Cortex of kidney (tissue), 1 donor: ENCODE measurements at places on chromosomes 3 and 15.

- DNase-seq: no peak
Measured at GRCh38 chr3:129346695-129347457, 68.2 kb downstream of the HMCES start.

DNA sequence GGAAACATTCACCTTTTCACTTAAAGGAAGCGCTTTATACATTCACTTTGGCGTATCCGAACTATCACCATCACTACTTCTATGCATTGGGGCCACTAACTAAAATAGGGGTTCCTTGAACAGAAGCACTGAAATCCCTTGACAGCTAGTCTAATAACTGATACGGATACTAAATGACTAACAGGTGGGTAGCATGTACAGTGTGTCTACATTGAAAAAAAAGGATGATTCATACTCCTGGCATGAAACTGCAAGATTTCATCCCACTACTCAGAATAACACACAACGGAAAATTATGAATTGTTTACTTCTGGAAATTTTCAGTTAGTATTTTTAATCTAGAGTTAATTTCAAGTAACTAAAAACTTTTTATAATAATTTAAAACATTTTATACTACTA lies 96.7 kb downstream of the SMARCC1 start:
- DNase-seq: no peak

- DNase-seq: no peak
Measured at GRCh38 chr3:23592961-23593931, 212.5 kb upstream of the UBE2E1 start.

DNA sequence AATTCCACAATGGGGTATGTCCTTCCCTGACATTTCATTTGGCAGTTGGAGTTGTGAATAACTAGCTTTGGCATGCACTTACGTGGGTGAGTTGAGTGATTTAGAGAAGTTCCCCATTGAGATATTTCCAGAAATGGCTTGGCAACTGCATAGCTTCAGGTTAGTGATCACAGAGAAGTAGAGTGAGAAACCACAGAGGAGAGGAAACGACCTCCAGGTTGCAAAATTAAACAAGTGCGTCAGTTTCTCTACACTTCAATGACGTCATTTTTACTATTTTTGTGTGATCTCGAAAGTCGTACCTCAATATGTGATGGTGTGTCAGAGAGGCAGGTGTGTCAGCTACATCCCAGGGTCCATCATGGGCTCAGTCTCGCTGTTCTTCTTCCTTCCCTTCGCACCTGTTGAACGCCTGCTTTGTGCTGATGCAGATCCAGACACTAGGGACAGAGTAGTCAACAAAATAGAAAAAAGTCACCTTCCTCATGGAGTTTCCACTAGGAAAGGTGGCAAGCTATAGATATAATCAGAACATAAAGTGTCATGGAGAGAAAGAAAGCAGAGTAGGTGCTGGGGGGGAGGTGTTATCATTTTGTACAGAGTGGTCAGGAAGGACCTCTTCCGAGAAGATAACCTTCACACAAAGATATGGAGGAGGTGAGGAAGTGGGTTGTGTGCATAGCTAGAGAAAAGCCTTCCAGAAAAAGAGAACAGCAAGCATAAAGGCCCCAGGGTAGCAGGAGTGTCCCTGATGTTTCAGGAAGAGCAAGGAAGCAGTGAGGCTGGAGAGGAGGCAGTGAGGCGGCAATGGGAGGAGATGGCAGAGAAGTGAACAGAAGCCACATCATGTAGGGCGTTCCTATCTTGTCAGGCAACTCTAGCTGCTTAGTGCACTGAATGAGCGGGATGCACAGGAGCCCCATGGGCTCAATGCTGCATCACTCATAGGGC lies 75.6 kb downstream of the MCTP2 start:
- DNase-seq: no peak

- no peak for DNase-seq
Measured at GRCh38 chr3:107855710-107856109, 235.1 kb downstream of the CD47 start.

- DNase-seq: no peak
Measured at GRCh38 chr15:55389264-55389607, 18.9 kb downstream of the CCPG1 start.

GRCh38 chr3:183081459-183082183 lies 17.7 kb downstream of the MCCC1 start:
- DNase-seq: no peak

- no peak for DNase-seq
Measured at GRCh38 chr3:123685780-123686179, 100.9 kb upstream of the HACD2 start.

GRCh38 chr15:43792761-43793476 lies 799 bp downstream of the SERF2 start:
- DNase-seq: no peak

DNA sequence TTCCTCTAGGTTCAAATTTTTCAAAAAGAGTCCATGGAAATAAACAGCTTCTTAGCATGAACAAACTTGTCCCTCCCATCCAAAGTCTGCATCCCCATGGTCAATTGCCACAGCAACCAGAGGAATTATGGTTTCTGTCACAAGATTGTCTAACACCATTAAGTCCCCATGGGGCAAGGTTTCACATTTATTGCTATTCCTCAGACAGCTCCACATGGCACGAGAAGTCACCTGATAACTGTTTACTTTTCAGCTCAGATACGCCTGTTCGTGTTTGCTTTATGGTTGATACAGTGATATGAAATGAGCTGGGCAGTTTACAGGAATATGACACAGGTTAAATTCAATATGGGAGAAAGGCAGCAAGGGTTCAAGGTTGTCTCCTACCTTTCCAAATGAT lies 37.9 kb upstream of the MUC13 start:
- no peak for DNase-seq

DNA sequence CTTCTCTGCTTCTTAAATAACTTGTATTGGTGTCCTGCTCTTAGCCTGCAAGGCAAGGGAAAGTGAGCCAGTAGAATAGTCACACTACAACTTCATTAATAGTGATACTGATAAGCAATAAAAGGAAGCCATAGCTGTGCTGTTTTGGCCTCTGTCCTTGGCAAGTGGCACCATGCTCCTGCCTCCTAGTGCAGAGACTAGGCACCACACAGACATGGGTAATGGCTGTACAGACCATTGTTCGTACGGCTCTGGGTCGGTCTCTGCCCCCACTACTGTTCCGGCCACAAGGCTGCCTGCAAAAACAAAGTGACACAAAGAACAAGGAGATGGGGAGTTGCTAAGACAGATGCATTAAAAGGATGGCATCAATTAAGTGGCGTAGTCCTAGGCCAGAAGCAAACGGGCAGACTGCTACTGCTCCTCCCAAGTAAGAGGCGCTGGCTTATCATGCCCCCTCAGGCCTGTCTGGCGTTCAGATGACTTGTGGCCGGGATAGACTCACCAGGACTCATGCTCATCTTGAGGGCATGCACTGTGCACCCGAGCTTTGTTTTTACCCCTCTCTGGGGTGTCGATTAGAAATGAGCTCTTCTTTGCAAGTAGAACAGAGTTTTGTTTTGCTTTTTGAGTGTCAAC lies 75.6 kb downstream of the TRAK1 start:
- no peak for DNase-seq

DNA sequence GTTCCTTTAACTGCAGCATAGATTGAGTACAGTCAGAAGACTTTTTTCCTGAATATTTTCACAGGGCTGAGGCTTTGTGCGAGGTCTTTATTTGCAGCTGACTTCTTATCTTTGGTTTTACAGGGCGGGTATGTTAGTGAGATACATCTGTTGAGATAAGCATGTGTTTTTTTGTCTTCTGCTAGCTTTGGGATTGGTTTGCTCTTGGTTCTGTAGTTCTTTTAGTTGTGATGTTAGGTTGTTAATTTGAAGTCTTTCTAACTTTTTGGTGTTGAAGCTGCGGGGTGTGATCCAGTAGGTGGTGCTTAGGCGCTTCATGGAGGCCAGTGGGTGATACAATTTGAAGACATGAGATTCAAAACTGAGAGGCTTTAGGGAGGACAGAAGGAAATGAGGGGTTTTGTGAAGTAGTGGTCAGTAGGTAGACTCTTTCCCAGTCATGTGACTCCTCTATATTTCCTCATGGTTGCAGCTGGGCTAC lies 67.9 kb upstream of the TNFSF10 start:
- no peak for DNase-seq

DNA sequence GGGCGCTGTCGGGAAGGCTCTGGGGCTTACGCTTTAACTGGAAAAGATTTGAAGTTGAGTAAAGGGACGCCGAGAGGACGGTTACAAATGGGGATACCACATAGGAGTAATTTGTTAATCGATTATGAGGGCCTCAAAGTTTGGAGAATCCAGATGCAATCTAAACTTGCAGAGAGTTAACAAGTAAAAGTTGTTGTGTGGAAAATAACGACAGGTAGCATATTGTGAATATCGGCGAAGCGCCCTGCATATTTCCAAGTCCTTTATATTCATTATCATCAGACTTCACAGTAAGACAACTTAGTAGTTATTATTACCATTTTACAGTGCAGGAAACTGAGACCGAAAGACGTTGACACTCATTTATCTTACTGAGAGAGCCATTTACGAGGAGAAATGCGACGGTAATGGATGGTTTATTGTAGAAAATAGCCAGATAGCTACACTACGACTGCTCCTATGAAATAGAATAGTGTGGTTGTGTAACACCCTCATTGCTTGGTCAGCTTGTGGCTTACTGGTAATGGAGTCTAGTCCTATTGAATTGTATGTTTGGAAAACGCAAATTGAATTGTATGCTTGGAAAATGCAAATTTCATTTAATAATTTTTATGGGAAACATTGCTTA lies 700 bp downstream of the MKRN2 start:
- DNase-seq: no peak

GRCh38 chr3:124609402-124609801 lies 120.8 kb upstream of the UMPS start:
- no peak for DNase-seq

DNA sequence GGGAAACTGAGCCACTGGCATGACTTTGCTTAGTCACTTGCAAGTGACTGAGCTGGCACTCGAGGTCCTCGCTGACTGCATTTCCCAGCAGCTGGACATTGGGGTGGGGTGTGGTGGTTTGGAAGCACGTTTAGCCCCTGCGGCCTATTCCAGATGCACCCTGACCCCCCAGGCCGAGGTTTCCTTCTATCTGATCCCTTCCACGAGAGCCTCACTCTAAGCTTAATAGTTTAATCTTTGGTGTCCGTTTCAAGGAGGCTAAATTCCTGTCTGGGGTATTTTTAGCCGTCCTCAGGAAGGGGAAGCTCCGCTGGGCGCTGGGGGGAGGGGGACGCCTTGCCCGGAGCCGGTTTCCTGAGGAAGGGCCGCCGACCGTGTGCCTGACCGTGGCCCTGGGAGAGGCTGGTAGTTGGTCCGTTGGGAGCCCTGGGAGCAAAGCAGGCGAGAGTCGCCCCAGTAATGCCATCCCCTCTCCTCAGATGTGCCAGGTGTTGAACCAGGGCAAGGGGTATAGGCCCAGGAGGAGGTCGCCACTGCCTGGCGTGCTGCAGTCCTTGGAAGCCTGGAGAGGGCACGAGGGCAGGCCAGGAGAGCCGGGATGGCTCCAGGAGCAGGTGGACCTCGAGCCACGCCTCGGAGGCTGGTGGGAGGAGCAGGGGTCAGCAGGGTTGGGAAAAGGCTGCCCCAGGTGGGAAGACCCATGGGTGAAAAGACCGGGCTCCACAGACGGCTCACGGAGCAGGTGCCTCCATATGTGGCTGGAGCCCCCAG lies 37.2 kb downstream of the IDH2 start:
- no peak for DNase-seq

DNA sequence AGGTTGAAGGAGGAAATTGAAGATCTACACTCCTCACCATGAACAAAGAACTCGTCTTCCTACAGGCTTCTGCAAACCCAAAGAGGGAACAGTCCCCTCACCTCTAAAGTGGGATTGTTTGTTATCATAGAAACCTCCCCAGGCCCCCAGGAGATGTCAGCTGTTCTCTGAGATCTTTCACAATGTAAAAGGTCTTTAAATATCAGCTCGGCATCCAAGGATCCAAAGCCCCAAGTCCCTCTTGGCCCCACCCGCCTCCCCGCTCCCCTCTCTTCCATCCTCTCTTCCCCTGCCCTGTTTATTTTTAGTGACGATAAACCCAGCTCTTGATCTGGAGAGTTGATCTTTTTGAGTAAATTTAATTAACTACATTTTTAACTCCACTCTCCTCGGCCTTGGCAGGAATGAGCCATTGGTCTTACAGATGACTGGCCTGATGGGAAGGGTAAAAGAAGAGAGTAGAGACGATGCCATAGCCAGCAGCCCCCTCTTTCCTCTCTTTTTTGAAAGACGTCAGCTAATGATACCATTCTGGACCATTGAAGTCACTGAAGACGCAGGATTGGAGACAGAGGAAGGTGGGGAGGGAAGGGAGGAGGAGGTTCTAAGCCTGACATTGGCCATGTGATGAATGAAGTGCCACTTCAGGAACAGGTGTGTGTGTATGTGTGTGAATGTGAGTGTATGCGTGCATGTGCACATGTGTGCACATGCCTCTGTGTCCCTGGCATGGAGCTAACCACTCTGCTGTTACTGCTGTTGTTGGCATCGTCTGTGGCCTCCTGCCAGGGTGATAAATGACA lies 521.8 kb downstream of the NTRK3 start:
- no peak for DNase-seq

DNA sequence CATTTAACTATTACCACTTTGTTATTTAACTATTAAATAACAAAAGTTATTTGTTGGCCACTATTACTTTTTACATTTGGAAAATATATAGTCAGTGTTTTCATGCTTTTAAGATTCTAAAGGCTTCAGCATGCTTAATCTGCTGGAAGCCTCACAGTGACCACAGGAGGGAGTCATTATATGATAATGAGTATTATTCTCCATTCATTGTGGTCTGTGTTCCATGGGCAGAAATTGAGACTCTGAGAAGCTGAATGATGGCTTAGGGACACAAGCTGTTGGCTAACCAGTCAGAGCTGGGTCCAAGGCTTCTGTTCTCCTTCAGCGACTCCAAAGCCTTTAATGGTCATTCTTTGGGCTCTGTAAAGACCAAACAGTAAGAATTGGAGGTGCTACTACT lies 64.7 kb downstream of the BFSP2 start:
- DNase-seq: no peak

- no peak for DNase-seq
Measured at GRCh38 chr3:88167704-88168103, 17.9 kb downstream of the C3orf38 start.

DNA sequence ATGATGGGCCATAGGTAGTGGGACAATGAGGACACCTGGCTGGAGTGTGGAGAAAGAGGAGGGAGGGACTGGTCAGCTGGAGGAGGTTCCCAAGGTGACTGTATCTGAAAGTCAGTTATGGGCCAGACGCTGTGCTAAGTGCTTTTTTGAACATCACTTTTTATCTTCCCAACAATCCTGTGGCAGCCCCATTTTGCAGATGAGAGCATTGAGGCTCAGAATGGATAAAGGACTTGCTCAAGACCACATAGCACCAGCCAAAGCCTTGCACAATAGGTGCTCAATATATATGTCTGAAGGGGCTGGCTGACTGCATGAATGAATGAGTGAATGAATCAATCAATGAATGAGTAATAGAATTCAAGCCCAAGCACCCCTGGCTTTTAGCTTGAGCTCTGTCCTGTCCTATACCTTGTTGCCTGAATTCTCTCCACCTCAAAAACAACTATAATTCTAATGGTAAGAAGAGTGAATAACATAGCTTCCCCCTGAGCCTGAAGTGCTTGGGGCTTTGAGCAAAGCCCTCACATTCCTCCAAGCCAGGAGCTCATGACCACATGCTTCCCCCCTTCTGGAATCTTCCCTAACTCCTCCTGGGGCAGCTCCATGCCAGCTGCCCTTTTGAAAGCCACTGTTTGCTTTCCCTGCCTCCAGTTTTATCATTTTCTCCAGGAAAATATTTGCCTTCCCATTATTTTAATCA lies 150.9 kb downstream of the RPLP1 start:
- DNase-seq: no peak
